Activated T-helper 1 cell treated with anti-CD3 and anti-CD28 coated beads, Interleukin-2, amount 50 U/mL, for 16 hours (primary cell): ENCODE measurements at places on chromosomes 4 and X.

GRCh38 chr4:8053688-8054449 is 104.7 kb downstream of the ABLIM2 start:
- no peak for DNase-seq

GRCh38 chrX:146278381-146278780 is 460.8 kb downstream of the SLITRK2 start:
- DNase-seq = no peak

DNA sequence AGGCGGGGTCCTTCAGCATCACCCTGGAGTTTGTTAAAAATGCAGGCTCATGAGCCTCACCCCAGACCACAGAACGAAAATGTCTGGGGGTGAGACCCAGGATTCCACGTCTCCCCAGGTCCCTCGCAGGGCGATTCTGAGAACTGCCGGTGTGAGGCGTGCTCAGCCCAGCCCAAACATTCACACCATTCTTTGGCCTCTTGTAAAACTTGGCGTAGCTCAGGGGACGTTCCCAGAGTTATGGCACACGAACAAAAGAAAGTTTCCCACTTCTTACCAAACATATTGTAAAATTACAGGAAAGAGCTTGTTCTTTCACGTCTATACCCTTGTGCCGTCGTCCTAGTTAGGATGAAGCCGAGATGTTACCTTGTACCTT is 12.9 kb downstream of the CD99 start:
- no peak for DNase-seq

GRCh38 chr4:165765053-165765452 is 108.0 kb upstream of the TLL1 start:
- no peak for DNase-seq

DNA sequence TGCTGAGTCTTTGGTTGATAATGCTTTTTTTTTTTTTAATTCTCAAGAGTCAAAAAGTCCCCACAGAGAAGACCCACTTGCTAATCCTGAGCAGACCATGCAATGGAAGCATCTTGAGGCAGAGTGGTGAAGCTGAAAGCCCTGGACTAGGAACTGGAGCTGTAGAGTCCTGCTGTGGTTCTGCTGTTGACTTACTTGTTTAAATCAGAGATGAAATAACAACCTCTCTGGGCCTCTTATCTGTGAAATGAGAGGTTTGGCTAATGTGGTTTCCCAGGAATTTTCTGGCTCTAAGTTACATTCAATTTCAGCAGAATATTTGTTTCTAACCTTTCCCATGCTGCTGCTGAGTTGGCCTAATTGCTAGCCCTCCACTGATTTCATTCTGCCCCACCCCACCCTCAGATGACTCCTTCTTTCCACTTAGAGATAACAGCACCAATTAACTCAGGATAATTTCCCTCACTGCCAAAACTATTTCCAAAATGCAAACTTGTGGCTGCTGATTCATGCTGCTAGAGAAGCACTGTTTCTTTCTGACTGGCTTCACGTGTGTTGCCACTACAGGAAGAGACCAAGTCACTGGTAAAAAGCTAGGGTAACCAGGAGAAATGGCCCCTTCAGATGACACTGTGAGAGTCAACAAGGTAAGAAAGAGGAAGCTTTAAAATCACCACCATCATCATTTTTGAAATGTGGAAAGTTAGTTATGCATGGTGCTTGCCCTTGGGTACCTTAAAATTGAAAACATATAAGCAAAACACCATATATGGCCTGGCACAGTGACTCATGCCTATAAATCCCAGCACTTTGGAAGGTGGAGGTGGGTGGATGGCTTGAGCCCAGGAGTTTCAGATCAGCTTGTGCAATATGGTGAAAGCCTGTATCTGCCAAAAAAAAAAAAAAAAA is 326.4 kb downstream of the DCHS2 start:
- DNase-seq = no peak

- DNase-seq = no peak
These were observed 3.6 kb downstream of the TLR3 start for GRCh38 chr4:186072516-186072915.

DNA sequence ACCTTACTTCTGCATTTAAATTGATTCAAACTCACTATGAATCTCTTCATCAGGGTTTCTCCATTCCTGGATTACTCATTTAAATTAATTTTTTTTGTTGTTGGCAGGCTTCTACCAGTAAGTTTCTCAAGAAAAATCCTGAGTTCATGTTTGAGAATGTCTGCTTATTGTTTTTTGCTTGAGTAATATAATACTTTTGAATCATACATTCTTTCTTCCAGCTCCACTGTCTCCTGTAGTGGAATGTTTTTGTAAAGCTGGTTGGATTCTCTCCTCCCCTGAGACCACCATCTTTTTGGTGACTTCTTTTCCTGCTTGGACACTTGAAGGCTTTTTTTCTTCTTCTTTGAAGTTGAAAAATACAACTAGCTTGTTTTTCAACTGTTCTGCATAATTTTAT is 4.3 kb upstream of the MID1IP1 start:
- no peak for DNase-seq

DNA sequence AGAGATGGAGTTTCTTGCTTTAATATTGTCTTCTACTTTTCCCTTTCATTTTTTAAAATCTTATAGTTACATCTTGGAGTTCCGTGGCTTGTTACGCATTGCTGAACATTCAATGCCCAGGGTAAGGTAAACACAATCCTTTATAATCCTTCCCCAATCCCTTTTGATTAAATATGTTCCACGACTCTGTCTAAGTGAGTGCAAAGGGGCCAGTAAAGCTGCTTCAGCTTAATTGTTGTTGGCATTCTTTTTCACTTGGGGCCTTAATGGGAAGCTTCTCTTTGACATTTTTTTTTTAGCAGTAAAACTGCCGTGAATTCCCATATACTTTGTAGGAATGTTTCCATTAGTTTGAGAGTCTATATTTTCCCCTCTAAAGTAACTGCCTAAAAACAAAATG is 1028.1 kb downstream of the C4orf33 start:
- DNase-seq = no peak

DNA sequence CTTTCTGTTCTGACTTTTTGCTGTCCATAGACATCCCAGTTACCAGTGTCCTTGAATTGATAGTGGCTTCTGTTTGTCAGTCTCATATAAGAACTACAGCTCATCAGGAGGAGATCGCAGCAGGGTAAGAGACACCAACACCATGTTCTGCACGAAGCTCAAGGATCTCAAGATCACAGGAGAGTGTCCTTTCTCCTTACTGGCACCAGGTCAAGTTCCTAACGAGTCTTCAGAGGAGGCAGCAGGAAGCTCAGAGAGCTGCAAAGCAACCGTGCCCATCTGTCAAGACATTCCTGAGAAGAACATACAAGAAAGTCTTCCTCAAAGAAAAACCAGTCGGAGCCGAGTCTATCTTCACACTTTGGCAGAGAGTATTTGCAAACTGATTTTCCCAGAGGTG is 30.1 kb downstream of the GUCY1A1 start:
- DNase-seq = no peak

DNA sequence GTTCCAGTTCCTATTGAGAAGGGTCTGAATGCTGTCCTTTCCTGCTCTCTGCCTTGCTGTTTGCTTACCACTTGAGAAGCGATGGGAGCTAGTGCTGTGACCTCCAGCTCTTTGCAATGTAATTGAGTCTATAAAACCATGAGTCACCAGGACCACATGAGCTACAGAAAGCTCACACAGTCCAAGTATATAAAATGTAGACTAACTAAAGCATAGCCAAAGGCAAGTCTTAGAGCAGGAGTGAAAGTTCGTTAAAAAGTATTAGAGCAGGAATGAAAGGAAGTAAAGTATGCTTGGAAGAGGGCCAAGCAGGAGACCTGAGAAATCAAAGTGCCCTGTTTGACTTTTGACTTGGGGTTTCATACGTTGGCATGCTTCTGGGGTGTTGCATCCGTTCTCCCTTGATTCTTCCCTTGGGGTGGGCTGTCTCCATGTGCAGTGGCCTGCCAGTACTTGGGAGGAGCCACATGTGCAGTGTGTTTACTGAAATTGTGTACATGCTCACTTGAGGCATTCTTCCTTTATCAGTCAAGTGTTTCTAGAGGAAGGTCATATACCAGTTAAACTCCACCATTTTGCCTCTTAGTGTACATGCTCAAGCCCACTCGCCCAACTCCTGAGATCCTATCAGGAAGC is 71.3 kb upstream of the KIT start:
- no peak for DNase-seq
